Activated CD8-positive, alpha-beta memory T cell treated with anti-CD3 and anti-CD28 coated beads for 1 hour (primary cell): ENCODE measurements at places on chromosomes 4 and X.

DNA sequence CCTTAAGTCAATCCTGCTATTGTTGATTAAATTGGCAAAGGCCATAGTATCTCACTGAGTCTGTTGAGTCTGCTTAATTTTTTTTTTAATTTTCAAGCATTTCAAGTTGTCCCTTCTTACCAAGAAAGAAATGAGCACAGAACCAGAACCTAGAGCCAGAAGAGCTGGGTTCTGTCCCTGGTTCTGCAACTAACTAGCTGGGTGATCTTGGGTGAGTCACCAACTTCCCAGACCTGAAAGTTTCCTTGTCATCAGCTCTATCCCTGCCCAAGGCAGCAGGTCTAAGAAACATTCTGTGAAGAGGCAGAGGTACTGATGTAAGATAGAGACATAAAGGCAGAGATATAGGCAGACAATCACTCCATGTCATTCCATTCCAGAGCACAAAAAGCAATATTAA, 17.3 kb downstream of the TEC start:
- DNase-seq = no peak

DNA sequence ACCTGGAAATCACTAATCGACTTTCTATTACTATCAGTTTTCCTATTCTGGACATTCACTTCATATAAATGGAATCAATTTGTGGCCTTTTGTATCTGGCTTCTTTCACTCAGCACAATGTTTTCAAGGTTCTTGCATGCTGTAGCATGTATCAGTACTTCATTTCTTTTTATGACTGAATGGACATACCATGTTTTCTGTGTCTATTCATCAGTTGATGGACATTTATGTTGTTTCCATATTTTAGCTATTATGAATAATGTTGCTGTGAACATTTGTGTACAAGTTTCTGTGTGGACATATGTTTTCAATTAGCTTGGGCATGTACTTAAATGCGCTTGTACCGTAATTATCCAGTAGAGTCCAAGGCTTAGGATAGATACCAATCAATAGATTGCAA, 19.9 kb upstream of the RELL1 start:
- no peak for DNase-seq

- no peak for DNase-seq
These were observed 125.8 kb downstream of the SMIM20 start for GRCh38 chr4:26039639-26040359.

- no peak for DNase-seq
These were observed 224.9 kb upstream of the FAT1 start for GRCh38 chr4:186948361-186949242.
